ENCODE measurements at places on chromosomes 13 and 19. TPM values are rescaled to one million over a fixed set of nuclear protein-coding genes. Genes with fewer than 3 reads are reported as not detected.

The PSG11 gene
- not detected for total RNA-seq

The ACP7 gene
- total RNA-seq: not detected

DNA sequence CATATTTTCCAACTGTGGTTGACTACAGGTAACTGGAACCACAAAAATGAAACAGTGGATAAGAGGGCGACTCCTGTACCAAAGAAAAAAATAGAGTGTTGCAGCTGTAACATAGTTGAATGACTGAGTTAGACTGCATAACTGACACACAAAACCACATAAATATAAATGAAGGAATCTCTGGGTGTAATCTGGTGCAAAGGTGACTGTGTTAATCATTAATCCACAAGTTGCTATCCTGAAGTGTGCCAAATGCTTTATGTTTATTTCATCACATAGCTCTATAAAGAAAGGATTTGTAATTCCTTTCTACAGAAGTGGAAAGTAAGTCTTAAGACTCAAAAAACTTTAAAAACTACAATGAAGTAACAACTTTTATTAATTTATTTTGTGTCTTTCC is 6.0 kb upstream of the GJB2 start:
- H3K27me3 ChIP-seq: peaks cover 35% of the 10 kb centered on the region
- H3K4me1 ChIP-seq: peaks cover 7% of the 10 kb centered on the region
- no peak for DNase-seq
- H3K4me3 ChIP-seq: no peak overlapping the region
- H3K27ac ChIP-seq: no peak overlapping the region

DNA sequence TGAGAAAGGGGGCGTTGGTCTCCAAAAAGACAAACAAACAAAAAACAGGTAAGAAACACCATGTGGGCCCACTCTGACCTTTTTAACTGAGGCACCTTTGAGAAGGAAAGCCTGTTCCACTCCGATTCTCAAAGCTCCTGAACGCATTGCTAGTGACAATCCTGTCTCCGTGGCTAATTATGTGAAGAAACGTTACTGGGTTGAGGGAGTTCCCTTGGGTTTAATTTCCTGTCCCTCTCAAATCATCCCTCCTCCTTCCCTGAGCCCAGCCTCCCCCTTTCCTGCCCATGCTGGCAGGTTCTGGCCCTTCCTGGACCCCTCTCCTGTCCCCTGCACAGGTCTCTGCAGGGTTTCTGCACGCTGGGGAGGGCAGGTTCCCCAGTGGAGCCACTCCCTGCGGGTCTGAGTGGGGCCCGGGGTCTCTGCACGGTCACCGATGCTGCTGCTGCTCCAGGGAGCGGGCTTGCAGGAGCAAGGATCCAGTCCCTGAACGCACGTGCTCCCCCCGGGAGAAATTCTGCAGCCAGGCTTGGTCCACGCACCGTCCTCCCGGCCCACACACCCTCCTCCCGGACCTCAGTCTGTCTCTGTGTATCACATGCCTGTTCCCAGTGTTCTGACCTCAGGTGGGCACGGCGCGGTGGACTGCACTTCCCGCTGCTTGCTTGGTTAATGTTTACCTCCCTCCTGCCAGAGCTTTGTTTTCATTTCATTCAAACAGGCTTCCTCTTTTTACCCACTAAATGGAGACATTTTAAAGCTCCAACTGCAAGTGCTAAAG is 76.4 kb upstream of the MCF2L start:
- no peak overlapping the region for H3K27ac ChIP-seq
- peaks cover 12% of the 10 kb centered on the region for H3K4me1 ChIP-seq
- no peak overlapping the region for H3K4me3 ChIP-seq
- H3K27me3 ChIP-seq: peaks cover 32% of the 10 kb centered on the region

GRCh38 chr13:80530902-80531301 is 190.0 kb upstream of the SPRY2 start:
- no peak overlapping the region for H3K4me3 ChIP-seq
- DNase-seq: no peak
- H3K4me1 ChIP-seq: no peaks in the 10 kb centered on the region

GRCh38 chr19:36987091-36987490 is 71.0 kb downstream of the ZNF568 start:
- no peaks in the 10 kb centered on the region for H3K27me3 ChIP-seq
- no peaks in the 10 kb centered on the region for H3K4me1 ChIP-seq
- DNase-seq: no peak
- no peak overlapping the region for H3K4me3 ChIP-seq
